D721Med (cell line): ENCODE measurements at places on chromosomes 4 and X.

DNA sequence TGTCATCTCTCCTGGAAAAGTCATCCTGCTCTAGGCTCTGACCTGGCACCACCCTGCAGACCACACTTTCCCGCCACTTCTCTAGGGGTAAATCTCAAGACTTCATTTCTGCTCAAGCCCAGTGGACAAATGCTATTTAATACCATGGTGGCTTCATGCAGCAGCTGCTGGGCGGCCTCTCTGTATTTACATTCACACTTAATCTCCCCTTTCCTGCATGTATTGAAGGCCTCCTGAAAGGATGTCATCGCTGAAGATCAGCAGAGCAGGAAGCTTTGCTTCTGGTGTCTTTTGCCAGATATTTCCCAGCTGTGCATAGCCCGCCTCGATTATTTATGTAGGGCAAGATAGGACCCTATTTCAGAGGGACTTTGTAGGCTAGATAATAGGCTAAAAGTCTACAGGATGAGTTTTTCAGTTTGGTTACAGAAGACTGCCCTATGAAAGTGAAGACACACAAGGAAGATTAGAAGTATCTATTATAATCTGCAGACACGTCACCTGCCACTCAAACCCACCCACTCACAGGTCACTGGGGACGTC, 17.2 kb downstream of the PROM1 start:
- no peak for DNase-seq

DNA sequence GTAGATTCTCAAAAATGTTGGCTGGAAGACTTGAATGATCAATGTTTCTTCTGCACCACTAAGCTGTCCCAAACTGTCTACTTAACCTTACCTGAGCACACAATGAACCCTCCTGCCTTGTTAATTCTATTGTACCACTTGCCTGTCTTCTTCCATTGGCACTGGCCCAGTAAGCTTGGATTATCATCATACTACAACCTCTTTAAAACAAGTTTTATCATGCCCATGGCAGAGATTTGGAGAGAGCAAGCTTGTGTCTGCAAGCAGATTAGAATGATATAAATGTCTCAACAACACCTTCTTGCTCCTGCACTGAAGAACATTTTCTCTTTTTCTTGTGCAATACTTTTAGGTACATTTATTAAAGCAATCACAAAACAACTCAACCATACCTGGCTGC, 74.0 kb upstream of the VMA21 start:
- no peak for DNase-seq

- no peak for DNase-seq
Observed at GRCh38 chr4:6121276-6121850, 79.0 kb downstream of the JAKMIP1 start.

DNA sequence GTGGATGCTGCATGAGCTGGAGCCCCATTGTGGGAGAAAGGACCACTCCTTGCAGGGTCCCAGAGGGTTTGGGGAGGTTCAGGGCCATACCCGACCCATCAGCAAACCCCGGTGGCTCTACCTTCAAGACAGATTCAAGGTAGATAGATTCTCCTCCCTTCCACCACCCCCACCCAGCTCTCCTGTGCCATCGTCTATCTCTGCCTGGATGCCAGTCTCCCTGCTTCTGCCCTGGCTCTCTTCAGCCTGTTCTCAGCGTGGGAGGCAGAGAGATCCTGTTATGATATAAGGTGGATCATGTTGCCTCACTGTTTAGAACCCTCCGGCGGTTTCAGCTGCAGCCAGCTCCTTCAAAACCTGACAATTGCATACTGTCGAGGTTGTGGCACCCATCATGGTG, 5.4 kb downstream of the LAGE3 start:
- DNase-seq = no peak
